HFF-Myc (cell line): ENCODE measurements at places on chromosomes 11 and 22.

DNA sequence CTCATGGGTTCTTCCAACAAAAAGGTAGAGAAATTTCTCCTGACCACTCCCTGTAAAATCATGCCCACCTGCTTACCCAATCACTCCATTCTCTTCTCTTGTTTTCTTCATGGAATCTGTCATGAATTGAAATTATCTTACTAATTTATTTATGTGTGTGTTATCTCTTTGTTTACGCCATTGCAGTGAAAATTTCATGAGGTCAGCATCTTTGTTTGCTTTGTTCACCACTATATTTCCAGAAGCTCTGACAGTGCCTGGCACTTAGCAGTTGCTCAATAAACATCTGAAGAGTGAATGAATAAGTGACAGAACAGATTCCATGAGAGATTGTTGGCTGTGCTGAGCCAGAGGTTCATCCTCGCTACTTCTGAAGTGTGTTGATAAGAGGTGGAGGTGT lies 329.5 kb downstream of the NXPE2 start:
- DNase-seq: no peak

DNA sequence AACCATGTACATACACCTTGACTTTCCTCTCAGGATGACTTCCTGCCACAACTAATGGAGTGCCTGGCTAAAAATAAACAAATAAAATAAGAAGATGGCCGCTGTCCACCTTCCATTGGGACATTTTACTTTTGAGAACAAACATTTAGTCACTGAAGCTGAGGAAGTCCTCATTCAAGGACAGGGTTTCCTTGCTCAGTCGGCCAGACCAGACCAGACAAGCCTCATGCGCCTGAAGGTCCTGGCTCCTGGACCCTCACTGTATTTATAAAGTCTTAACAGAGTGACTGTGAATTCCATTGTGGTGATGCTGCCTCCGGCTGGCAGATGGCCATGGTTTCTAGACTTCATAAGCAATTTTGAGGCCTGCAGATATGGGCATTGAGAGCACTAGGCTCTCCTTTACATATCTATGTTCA lies 114.5 kb downstream of the MAML2 start:
- peak; percentile 92 for DNase-seq

DNA sequence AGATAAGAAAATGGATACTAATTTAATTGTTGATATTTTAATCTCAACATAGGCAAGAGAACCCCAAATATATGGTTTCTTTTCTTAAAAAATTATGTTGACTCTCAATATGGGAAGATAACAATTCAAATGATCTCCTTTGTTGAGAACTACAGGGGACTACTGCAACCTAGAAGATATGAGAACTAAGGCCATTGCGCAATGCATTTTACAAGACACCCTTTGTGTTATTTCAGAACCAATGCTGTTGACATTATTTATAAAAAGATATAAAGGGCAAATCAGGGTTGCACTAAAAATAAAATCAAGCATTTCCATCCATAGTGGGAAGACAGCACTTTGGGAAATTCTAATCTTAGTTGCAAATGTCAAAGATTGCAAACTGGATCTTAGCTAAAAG lies 322.3 kb downstream of the SOX6 start:
- DNase-seq: no peak

- DNase-seq: peak; percentile 95
Measured at GRCh38 chr11:120400564-120401364, 64.6 kb downstream of the ARHGEF12 start.

DNA sequence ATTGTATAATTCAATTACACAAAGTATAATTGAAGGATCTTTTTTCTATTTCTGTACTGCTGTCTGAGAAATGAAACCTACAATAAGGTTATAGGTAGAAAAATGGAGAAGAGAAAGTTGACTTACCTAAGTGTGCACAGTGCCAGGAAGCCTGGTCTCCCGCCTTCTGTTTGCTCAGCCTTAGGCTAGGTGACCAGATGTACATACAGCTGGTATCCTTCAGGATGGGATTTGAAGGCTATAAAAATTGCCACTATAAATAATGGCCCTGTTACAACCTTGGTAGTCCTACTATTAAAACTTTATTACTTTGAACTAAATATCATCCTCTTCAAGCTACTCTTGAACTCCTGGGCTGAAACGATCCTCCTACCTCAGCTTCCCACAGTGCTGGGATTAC lies 19.7 kb downstream of the OR51E2 start:
- no peak for DNase-seq

DNA sequence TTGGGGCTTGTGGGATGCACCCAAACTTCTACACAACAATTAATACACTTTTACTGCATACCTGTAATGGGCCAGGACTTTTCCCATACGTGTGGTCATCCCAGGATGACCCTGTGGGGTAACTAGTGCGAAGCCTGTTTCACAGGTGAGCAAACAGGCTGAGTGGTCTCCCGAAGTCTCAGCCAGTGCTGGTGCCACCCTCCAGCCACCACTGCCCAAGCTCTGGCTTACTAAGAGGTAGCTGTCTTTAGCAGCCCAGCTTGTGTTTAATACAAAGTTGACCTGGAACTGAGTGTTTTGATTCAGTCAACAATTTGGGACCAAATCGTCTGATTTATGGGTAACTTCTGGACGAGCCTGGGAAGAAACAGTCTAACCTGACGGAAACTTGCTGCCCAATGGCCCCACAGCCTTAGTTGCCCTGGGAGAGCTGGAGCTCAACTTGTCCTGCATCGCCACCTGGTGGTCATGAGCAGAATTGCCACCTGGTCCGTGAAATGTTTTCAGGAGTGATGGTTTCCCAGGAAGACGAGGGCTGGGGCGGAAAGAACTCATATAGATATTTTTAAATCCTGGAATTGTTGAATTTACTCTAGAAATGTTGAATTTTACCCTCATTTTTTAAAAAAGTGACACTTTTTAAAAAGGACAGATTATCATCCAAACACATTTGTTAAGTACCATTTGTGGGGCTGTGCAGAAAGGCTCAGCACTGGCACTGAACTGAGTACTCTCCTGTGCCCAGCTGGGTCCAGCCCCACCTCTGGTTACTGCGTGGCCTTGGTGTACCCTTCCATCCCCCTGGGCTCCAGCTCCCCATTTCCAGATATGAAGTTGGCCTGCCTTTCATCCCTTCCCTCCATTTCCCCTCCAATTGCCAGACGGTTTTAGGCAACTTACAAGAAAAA lies 95.5 kb upstream of the PARVA start:
- DNase-seq: peak; percentile 78

- no peak for DNase-seq
Measured at GRCh38 chr11:131659931-131660330, 289.5 kb downstream of the NTM start.

- DNase-seq: no peak
Measured at GRCh38 chr22:42300259-42301076, 30.0 kb upstream of the TCF20 start.

DNA sequence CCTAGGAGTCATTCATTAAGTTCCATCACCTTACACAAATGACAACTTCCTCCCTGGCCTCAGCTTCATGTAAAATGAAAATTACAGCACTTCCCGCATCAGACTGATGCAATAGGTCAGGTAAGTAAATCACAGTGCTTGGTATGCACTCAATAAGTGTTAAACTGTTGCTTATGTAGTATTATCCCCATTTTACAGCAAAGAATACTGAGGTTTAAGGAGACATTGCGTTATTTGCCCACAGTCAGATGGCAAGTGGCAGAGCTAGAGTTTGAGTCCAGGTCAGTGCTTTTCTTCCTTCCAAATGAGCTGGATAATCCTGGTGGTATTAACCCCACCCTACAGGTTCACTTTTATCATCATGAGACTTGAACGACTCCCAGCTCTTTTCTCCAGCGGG lies 29.7 kb downstream of the WT1 start:
- DNase-seq: no peak

DNA sequence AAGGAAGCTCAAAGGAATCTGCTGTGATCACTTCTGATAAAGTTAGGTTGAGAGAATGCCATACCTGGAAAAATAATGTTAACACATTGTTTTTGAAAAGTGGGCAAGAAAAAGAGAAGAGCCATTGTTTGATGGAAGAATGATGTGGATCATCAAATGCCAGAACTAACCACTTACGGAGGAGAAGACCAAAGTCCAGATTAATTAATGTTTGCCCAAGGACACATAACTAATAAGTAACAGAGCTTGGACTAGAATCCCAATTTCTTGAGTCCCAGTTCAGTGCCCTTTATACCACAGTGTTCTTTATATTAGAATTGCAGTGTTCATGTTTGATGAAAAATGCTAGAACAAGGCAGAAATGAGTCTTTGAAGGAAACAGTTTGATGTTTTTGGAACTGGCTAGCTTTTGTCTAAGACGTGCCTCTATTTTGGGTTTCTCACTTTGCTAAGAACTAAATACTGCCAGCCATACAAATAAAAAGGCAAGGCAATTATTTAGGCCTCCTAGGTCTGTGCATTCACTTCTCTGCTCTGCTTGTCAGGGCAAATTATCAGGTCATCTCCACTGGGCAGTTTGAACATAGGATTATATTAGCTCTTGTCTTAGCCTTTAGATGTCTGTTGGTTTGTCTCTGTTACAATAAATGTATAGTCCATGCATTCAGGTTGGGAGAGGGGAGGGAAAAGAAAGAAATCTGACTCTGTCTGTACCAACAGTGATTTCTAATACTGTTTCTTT lies 72.3 kb downstream of the TRIM44 start:
- DNase-seq: no peak

GRCh38 chr11:15507592-15507991 lies 392.9 kb downstream of the INSC start:
- no peak for DNase-seq

DNA sequence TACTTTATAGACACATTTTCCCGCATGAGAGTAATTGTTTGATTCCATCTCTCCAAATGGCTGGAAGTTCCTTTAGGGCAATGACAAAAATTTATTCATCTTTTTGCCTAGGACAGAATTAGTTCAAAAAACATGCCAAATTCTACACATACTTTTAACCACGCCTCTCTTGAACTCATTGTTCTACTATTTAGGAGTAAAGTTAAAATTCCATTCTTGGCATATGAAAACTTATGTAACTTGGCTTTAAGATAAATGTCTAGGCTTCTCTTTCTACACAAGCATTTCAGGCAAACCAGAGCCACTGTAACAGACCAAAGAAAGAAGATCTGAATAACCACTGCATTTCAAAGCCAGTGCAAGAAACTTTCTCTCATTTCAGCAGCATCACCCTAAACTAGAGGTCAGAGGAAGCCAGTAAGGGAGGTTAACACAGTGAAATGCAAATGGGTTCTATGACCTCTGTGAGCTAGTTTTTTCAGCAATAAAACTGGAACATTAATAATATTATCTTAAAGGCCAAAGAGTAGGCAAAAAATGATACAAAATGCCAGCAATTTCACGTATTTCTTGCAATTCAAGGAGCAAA lies 73.0 kb downstream of the RSF1 start:
- DNase-seq: no peak

- no peak for DNase-seq
Measured at GRCh38 chr11:110833033-110833484, 120.8 kb upstream of the ARHGAP20 start.

DNA sequence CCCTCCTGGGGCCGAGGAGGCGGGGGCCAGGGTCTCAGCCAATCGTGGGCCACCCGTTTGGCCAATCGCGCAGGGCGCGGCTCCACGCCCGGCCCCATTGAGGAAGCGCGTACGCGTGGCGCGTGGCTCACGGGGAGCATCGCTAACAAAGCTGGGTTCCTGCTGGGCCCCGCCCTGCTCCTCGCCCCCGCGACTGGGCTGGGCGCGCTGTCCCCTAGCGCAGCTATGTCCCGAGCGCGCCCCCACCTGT lies 614 bp upstream of the ASCL2 start:
- DNase-seq: no peak

DNA sequence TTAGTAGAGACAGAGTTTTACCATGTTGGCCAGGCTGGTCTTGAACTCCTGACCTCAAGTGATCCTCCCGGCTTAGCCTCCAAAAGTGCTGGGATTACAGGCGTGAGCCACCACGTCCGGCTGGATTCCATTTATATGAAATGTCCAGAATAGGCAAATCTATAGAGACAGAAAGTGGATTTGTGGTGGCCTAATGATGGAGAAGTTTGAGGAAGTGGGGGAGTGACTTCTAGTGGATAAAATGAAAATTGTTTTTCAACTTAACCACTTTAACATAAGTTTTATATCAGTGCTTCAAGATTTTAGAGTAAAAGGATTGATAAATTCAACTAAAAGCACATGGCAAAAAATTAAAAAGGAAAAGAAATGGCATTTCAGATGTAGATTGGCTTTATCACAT lies 66.2 kb downstream of the HIPK3 start:
- DNase-seq: no peak

DNA sequence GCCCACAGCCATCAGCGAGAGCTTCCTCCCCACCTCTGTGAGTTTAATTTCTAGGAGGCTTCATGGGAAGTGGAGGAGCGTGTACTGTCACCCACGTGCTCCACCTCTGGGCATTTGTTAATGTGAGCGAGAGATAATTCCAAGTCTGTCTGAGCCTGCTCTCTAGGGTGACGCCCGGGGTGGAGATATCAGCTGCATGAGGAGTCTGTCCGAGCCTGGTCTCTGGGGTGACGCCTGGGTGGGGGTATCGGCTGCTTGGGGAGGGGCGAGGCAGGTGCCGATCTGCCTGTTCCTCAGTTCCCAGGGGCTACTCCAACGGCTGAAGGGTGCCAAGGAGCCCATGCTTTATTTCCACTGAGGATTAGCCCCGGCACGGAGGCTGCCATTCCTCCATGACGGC lies 735.0 kb downstream of the BRD1 start:
- no peak for DNase-seq

DNA sequence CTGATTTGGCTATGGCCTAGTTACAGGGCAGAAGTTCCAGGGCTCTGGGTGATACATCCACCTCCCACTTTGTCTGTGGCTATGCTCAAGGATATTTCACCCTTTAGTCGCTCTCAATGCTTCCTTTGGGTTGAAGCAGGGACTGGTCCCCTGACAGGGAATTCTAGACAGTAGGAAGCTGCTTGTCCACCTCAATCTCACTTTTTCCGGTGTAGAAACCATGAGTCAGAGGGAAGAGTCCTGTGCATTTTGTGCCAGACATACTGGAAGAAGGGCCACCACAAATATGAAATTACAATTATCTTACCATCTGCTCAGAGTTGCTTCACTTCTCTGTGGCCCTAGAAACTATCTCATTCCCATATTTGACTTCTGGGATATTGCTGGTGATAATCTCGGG lies 413.7 kb upstream of the FAT3 start:
- DNase-seq: no peak

DNA sequence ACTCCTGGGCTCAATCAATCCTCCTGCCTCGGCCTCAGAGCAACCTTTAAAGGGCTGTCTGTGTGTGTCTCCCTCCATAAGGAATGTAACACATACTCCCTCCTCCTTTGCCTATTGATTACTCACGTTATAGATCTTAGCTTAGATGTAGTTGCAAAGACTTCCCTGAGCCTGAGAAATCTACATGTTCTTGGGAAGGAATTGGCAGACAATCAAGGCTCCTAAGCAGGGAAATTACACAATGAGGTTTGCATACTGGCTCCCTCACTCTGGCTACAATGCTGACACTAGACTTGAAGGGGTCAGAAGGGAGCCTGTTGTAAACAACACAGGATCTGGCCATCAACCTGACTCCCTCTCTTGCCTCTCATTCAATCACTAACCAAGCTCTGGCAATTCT lies 5.2 kb upstream of the OLFML1 start:
- no peak for DNase-seq
